ENCODE measurements at places on chromosomes 12 and 14. TPM values are rescaled to one million over a fixed set of nuclear protein-coding genes. Genes with fewer than 3 reads are reported as not detected.

- DNase-seq: no peak
Measured at GRCh38 chr12:11233532-11233931, 36.0 kb downstream of the PRB3 start.

Gene FOXN4
- total RNA-seq: not detected

- DNase-seq: no peak
Measured at GRCh38 chr12:47216150-47216677, 136.5 kb upstream of the AMIGO2 start.

DNA sequence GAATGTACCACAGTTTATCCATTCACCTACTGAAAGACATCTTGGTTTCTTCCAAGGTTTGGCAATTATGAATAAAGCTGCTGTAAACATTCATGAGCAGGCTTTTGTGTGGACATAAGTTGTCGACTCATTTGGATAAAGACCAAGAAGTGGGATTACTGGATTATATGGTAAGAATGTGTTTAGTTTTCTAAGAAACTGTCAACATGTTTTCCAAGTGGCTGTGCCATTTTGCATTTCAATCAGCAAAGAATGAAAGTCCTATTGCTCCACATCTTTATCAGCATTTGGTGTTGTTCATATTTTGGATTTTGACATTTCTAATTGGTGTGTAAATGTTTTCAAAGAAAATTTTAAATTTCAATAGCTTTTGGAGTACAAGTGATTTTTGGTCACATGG, 27.3 kb upstream of the KLRF1 start:
- DNase-seq: no peak

Gene LIMA1
- total RNA-seq: 269 TPM
